ENCODE measurements at places on chromosomes 2 and 18.

DNA sequence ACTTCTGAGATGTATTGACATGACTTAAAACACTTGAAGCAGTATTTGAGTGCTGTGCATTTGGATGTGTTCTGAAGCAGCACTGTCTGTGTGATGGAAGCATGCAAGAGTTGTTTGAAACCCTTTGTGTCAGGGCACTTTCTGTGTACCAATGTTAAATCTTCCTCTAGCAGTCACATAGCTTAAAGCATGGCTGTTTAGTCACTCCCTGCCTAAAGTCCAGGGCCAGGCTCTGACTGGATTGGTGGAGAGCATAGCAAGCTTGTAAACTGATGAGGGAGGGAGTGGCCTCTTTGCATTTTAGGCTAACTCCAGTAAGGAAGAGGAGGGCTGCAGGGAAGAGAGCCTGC, 73.5 kb downstream of the MYO1B start:
- DNase-seq: no peak

GRCh38 chr2:126795656-126796055, 103.0 kb upstream of the TEX51 start:
- no peak for DNase-seq

GRCh38 chr2:224055101-224055500, 16.0 kb upstream of the SERPINE2 start:
- DNase-seq: no peak

- no peak for DNase-seq
Measured at GRCh38 chr18:3388980-3389379, 61.0 kb upstream of the TGIF1 start.

GRCh38 chr2:113232740-113233139, 46.0 kb downstream of the PAX8 start:
- DNase-seq: no peak
